ENCODE measurements at places on chromosomes 7 and 10.

- DNase-seq: peak; percentile 35
Measured at GRCh38 chr10:112951359-112952281, 1.6 kb downstream of the TCF7L2 start.

GRCh38 chr7:157855452-157856213 is 518.8 kb downstream of the DNAJB6 start:
- DNase-seq: no peak

GRCh38 chr7:88597941-88598425 is 161.5 kb upstream of the ZNF804B start:
- DNase-seq: no peak

GRCh38 chr7:247181-247580 is 42.8 kb upstream of the FOXL3 start:
- no peak for DNase-seq

DNA sequence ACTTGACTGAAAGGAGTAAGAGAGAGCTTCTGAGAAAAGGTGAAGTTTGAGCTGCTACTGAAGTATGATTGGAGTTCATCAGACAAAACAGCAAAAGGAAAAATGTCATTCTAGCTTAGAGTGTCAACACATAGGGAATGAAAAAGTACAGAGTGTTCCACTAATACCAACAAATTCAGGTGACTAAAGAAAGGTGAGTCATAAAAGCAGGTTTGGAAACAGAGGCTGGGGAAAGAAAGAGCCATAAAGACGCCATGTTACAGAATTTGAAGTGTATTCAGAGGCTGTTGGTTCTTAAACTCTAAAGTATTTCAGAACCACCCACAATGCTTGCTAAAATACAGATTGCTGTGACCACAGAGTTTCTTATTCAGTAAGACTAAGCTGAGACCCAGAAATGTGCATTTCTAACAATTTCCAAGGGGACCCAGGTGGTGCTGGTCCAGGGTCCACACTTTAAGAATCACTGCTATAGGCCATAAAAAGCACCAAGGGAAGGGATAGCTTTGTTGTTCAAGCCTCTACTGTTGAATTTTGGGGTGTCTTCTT is 143.1 kb downstream of the ELAPOR2 start:
- DNase-seq: no peak

DNA sequence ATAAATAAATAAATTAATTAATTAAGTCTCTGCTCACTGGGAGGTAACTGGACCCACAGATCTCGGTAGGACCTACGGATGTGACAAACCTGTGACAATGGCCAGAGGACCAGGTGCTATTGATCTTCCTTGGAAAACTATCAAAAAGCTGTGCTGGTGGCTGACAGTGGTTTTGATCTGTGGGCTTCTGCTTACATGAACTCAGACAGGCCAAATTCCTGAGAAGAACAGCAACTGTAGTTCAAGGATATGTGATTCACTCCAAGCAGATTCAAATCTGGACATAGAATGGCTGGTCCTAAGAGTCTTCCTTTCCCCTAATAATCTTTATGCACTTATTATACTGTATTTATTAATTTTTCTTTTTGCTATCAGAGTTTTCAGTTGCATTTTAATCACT is 80.0 kb downstream of the ATXN7L1 start:
- DNase-seq: no peak

- no peak for DNase-seq
Measured at GRCh38 chr7:107076781-107077698, 32.5 kb downstream of the PRKAR2B start.

DNA sequence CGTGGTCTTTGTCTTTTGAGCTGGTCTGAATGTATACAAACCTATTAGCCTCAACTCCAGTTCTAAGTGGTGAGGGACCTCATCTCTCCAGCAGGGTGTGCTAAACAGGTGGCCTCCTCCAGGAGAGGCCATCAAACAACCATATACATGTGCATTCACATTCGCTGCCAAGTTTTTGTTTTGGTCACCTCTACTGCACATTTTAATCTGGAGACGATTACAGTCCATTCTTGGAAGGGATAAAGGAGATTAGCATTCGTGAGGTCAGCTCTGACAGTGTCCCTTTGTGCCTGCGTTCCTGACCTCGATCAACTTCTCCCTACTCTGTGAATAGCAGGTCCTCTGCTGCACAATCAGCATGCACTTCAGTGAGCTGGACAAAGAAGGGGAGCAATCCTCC is 60.8 kb downstream of the RHOBTB1 start:
- DNase-seq: no peak

DNA sequence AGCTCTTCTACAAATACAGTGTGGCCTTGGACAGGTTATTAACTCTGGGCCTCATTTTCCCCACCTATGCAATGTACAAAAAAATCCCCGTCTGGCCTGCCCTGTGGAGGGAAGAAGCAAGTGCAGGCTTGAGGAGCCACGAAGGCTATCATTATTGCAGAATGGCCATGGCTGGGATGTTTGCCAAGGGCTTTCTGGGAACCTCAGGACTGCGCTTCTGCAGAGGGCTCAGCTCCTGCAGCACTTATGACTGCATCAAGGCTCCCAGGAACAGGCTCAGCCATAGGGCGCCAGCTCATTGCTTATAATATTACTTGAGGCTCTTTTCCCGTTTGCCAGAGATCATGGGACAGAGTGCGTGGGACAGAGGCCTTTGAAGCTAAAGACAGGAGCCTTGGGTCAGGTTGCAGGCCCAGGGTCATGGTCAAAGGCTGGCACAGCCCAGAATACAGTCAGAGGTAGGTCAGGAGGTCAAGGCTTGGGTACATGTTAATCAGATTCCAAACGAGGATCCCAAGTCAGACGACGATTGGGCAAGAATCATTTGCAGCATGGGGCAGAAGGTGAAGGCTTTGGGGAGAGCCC is 20.6 kb upstream of the C10orf105 start:
- no peak for DNase-seq

DNA sequence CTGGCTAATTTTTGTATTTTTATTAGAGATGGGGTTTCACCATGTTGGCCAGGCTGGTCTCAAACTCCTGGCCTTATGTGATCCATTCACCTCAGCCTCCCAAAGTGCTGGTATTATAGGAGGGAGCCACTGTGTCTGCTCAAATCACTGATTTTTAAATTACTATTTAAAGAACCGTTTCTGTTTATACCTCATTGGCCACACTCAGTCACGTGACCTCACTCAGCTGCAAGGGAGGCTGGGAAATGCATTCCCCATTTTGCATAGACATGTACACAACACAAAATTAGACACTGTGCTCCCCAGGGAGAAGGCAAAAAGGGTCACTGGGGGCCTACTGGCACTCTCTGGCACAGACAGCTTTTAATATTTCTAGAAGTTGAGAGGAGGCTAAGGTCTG is 13.6 kb upstream of the CALU start:
- no peak for DNase-seq

GRCh38 chr7:137882806-137883205 is 36.0 kb upstream of the DGKI start:
- DNase-seq: no peak

- DNase-seq: no peak
Measured at GRCh38 chr10:79244841-79245504, 102.3 kb upstream of the PPIF start.

DNA sequence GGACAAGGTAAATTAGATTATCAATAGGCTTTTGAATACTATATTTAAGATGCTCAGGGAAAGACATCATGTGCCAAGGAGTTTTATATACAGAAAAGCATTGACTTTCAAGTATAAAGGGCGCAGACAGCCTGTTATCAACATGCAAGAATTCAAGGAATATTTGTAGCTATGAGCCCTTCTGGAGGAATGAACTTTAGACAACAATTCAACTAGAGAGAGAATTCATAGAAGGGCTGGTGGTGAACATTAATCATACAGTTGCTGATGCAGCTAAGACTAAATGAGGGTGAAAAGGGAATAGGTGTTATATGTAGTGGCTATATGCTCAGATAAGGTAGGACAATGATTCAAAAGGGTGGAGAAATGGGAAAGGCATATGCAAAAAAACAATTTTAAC is 41.2 kb downstream of the AOAH start:
- DNase-seq: no peak

DNA sequence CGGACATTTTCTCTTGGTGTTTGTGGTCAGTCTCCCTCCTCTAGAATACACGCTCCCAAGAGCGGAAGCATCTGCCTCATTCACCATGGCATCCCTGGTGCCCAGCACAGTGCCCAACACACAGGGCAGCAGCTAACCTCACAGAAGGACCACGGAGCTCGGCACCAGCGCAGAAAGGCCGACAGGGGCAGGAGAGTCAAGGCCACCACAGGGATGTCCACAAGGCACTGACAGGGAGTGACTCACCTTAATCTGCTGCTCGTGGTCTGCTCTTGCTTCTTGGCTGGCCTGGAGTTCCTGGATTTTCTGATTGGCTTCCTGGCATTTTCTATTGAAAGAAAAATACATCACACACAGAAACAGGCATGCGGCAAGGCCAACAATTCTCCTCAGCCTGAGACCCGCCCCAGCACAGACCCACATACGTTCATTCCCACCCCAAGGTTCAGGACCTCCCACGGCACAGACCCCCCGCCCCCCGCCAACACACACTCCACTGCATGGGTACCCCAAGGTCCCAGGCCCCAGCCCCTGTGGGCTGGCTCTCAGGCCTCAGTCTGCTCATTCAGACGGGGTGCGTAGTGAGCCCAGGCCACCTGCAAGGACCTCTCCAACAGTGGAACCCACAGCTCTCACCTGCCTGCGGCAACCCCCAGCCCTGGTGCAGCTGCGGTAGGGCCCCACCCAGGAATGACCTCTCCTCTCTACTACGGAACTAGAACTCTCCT is 14.9 kb downstream of the MAD1L1 start:
- DNase-seq: no peak

DNA sequence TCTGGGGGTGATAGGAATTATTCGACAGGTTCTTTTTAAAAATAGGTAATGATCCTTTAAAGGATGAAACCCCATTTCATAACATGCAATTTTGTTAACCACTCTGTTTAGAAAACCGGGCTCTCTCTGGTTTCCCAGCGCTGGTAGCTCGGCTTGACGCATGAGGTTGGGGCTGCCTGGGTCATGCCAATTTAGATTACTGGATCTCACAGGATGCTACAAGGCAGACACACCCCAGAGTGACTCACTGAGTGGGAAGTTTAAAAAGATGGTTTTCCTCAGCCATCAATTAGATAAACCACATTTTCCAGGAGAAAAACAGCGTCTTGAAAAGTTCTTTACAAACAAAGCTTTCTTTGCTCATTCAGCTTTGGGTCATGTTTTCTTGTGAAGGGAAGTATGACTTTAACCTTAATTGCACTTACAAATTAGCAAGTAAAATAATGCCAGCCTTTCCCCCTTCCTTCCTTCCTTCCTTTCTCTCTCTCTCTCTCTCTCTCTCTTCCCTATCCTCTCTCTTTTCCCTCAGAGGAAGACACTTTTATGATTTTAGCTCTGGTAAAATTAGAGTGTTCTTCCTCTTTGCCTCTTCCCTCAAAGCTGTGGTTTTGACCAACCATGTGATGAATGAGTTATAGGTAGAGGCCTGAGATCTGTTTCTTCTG is 99.8 kb downstream of the EPDR1 start:
- DNase-seq: no peak

GRCh38 chr7:20153567-20153966 is 63.6 kb downstream of the MACC1 start:
- DNase-seq: no peak

- no peak for DNase-seq
Measured at GRCh38 chr10:121662945-121663917, 65.0 kb upstream of the FGFR2 start.

DNA sequence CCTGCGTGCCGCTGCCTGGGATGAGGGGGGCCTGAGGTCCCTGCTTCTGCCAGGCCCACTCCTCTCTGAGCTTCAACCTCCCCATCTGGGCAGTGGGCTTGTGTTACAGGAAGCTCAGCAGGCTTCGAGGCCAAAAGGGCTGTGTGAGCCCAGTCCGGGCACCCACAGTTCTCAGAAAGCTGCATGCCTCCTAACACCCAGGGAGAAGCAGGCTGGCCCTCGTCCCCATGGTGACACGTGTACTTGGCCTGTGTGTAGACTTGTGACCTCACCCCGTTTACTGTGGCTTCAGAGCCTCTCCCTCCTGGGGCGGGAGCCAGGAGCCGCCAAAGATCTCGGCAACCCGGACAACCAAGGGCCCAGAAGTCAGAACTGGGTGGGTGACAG is 2.2 kb upstream of the GRIFIN start:
- DNase-seq: no peak

GRCh38 chr7:6242561-6242960 is 29.9 kb downstream of the CYTH3 start:
- no peak for DNase-seq

DNA sequence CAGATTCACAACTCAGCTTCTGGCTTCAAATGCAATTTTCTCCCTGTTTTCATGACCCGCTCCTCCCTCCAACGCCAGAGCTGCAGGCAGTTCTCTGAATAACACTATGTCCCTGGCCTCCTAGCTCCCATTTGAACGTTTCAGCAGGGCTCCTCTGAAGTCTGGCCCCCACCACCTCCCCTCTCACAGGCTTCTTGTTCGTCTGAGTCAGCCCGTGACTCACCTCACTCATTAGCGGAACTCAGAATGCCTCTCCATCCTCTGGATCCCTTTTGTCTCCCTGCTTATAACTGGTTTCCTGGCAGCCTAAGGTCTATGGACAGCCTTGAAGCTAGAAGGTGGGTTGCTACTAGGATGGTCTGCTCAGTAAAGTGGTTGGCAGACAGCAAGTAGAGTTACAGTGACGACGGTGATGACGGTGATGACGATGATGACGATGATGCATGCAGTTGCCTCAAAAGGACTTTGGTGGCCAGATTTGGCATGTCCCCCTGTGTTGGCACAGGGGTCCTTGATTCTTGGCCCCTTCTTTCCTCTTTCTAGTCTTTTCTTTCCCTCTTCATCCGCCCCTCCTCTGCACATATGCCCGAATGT is 83.3 kb upstream of the MKLN1 start:
- peak; percentile 16 for DNase-seq

DNA sequence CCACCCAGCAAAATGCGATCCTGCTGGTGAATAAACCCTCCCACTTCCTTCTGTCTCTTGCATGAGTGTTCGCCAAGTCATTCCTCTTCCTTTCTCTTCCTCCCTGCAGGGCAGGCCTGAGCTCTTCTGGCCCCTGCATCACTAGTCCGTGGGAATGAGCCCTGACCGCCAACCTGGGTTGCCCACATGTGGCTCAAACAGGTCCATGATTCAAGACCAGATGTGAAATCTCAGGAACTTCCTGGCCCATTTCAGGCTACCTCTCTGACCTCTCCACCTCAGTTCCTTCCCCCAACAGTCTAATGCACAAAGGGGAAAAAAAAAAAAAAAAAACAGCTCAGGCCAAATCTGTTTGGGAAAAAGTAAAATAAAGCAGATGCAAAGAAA is 5.4 kb upstream of the YWHAG start:
- DNase-seq: no peak

- no peak for DNase-seq
Measured at GRCh38 chr7:103573479-103574058, 127.6 kb upstream of the SLC26A5 start.

DNA sequence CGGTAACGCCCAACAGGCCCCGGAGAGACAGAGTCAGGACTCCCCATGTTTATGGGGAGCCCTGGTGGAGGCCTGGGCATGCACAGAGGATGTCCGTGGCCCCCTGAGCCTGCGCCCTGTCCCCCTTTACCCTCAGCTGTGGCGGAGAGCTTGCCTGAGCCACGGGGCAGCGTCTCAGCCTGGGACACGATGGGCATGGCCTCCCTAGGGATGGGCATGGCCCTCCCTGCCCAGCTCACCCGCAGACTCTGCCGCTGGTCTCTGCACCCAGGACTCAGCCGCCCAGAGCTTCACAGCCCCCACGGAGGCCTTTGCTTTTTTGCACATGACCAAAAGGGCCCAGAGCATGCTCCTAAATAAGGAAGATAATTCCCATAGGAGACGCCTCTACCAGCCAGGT is 394.2 kb downstream of the PTPRN2 start:
- no peak for DNase-seq
